ENCODE measurements at places on chromosomes 7 and 10.

GRCh38 chr10:75648351-75648750, 216.9 kb downstream of the LRMDA start:
- DNase-seq = no peak

DNA sequence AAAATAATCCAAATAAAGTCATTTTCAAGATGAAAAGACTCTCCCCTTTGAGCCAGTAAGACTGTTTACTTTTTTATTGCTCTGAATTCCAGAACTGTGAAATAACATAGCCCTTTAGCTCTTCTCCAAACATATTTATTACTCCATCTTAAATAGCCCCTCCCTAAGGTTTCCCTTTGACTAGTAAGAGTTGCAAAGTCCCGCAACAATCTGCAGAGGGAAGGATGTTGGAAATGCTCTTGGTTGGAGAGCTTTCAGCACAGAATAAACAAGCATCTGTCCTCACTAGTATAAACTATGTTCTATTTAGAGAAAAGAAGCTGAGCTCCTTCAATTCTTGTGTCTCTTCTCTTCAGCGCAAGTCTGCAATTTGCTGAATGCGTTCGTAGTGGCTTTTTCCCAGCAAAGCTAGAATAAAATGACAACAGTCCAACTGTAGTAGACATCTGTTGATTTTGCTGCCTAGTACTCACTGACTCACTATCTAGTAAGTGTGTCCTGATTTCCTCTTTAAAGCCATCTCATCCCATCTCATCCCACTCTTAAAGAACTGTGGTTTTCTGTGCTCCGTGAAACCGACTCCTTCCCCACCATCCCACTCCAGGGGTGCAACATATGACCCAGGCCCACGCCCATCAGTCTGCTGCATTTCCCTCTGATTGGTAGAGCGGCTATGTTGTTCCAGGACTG, 104.0 kb downstream of the FAM107B start:
- DNase-seq = no peak

- no peak for DNase-seq
Measured at GRCh38 chr10:132404911-132405462, 8.0 kb downstream of the PWWP2B start.

DNA sequence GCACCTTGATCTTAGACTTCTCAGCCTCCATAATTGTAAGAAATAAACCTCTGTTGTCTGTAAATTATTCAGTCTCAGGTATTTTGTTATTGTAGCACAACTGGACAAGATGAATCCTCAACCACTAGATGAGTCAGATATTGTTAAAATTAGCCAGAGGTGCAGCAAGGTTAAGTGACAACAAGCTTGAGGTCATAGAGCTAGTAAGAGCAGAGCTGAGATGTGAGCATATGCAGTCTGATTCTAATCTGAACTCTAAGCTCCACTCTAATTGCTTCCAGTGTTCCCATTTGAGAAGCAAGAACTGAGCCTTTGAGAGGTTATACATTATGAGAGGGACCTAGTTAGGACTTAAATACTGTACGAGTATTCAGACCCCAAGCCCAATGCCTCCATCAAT, 93.1 kb downstream of the FZD1 start:
- no peak for DNase-seq

DNA sequence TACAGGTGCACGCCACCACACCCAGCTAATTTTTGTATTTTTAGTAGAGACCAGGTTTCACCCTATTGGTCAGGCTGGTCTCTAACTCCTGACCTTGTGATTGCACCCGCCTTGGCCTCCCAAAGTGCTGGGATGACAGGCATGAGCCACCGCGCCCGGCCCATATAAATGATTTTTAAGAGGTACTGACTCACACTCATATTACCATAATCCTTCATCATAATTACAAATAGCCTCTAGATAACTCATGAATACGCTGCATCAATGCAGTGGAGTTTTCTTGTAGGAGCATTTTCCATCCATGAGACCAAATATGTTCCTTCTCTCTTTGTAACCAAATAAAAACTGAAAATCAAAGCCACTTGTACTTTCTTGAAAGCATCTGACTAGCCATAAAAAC, 193.3 kb downstream of the GRM8 start:
- no peak for DNase-seq

- no peak for DNase-seq
Measured at GRCh38 chr7:35037211-35037525, at the start of gene DPY19L1. Gene DPY19L1 (minus strand): TSS chr7:35037485. CDS start chr7:35037394, 91 bp downstream.

GRCh38 chr7:97307521-97308108, 190.1 kb downstream of the SDHAF3 start:
- DNase-seq = no peak

DNA sequence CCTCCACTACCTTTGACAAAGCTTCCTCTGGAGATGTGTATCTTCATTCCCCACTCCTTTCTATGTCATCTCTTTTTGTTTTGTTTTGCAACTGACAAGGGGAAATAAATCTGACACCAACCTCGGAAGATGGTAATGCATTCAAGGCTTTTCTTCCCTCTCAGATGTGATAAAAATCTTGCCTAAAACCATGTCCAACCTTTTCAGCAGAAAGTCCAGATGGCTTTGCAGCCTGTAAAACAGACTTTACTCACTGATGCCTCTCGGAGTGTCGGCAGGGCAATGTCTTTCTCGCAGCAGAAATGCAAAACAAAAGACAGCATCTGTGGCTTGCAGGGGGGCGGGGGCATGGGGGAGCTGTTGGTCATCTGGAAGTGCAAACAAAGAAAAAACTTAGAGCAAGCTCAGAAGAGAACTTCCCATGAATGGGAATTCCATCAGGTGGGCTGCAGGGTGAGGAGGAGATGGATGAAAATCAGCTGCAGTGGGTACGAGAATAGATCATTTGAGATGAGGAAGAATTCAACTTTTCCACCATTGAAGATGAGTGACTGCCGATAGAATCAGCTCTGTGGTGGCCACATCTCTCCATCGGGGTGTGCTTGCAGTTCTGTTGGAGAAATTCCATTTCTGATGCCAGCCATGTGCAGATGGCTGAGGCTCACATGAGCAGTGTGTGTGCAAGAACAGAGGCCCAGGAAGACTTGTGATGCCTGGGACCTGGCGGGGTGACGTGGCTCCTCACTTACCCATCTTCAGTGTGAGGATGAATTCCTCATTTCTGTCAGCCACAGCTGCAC, 237.7 kb downstream of the WDR37 start:
- no peak for DNase-seq

- no peak for DNase-seq
Measured at GRCh38 chr7:116967983-116968382, 14.7 kb downstream of the ST7 start.

- DNase-seq = no peak
Measured at GRCh38 chr7:10300577-10300976, 673.1 kb upstream of the PHF14 start.

GRCh38 chr7:44893710-44894234, 8.4 kb upstream of the PURB start:
- no peak for DNase-seq

DNA sequence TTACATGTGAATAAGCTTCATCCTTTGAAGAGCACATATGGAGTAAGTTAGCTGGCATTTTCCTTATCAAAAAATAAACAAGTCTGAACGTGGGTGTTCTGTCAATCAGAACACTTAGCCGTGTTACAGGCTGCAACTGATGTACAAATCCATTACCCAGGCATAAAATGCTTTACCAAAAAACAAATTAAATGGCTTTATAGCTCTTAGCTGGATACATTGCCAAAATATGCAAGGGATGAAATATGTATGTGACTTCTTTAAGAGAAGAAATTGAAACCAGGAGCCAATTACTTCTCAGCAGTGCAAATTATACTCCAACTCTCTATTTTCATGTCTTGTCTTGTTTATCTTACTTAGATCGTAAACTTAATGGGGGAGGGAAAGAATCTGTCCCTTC, 214.8 kb downstream of the DGKB start:
- no peak for DNase-seq

- DNase-seq = no peak
Measured at GRCh38 chr10:6135039-6135438, 46.2 kb downstream of the RBM17 start.

GRCh38 chr10:128035557-128035973, 90.7 kb downstream of the MKI67 start:
- peak; percentile 65 for DNase-seq

DNA sequence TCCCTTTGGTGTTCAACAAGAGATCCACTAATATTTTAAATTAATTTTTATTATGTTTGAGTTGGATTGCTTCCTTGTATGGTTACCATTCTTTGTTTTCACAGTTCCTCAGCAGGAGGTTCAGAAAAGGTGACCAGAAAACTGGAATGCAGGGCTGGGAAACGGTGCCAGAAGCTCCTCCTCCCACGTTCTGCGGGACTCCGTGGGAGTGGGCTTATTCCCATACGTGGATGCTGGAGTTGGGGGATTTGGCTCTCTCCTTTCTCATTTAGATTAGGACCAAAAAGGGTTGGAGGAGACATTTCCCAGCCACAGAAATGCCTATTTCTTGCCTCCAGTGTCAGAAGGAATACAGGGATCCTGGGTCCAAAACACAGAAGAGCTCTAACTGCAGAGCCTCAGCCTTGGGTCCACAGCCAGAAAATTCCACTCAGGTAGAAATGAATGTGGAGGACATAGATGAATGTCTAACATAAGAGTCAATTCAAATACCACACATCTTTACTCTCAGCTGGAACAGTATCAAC, 56.0 kb downstream of the SORBS1 start:
- no peak for DNase-seq

- no peak for DNase-seq
Measured at GRCh38 chr7:138951953-138952352, 29.2 kb downstream of the KIAA1549 start.

GRCh38 chr10:11434324-11434723, 177.1 kb downstream of the USP6NL start:
- no peak for DNase-seq

DNA sequence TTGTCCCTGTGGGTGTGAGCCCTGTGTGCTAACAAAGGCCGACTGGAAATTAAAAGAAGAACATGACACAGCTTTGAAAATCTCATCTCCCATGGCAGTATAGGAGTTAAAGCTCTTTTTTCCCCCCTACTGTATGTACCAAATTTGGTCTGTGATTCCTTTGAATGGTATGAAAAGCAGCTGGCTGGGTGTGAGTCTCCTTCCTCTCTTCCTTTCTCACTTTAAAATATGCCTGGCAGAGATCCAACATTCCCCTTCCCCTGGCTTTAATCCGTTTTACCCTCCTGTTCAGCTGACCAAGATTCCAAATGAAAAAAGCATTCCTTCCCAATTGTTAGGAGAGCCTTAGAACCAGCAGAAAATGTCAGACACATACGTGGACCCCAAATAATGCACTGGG, 225.0 kb upstream of the CELF2 start:
- DNase-seq = no peak

- no peak for DNase-seq
Measured at GRCh38 chr10:18523858-18524257, 127.5 kb downstream of the NSUN6 start.

DNA sequence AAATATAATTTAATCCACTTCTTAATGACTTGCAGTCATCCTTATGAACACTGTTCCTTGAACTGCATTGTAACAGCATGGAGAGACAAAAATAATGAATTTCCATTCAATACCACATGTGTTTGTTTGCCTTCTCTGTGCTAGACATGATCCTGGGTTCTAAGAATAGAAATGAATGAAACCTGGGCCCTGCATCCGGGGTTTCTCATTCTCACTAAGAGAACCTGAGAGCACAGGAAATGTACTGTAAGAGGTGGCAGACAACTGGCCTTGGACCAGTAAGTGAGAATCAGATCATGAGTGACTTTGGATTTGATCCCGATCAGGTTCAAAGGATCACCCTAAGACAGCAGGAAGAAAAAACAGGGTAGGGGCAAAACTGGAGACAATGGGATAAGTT, 37.2 kb upstream of the CUL1 start:
- no peak for DNase-seq

GRCh38 chr7:37039131-37039749, 314.9 kb upstream of the AOAH start:
- DNase-seq = no peak

- no peak for DNase-seq
Measured at GRCh38 chr10:12954866-12955265, 46.6 kb downstream of the CCDC3 start.

GRCh38 chr7:89623018-89623672, 531.1 kb upstream of the STEAP1 start:
- no peak for DNase-seq

GRCh38 chr10:102375250-102375649, 20.3 kb upstream of the NFKB2 start:
- no peak for DNase-seq

DNA sequence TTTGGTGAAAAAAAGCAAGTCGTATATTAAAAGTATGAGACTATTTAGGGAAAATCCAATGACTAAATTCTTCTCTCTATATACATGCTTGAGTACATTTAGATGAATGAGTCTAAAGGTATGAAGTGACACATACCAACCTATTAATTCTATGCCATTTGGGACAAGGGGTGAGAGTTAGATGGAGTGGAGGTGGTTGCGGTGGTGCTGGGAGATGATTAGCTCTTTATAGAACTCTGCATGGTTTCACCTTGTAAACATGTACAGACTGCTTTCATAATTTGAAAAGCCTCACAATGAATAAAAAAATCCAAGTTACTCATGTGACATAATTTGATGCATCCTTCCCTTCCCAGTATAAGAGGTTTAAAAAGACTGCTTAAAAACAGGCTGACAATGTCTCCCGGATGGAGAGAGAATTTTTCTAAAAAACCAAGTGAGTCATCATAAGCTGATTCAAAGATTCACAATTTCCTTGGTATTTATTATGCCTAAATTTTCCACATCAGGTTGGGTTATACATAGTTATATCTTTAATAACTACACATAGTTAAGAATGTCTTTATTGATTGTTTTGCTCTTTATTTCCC, 572.8 kb downstream of the REEP3 start:
- no peak for DNase-seq

- DNase-seq = no peak
Measured at GRCh38 chr10:26739071-26739631, 41.6 kb downstream of the PDSS1 start.

DNA sequence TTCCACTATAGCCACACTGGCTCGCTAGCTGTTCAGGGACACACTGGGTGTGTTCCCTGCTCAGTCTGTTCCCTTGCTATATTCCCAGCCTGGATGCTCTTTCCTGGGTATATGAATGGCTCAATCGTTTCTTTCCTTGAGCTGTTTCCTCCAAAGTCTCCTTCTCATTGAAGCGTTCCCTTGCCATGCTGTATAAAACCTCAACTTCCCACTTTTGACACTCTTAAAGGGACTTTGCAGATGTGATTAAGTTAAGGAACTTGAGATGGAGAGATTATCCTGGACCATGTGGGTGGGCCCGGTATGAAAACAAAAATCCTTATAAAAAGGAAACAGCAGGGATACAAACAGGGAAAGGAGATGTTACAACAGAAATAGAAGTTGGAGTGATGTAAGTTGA, 973.1 kb downstream of the LRMDA start:
- DNase-seq = no peak
